ENCODE measurements at places on chromosomes 6 and 20. TPM values are rescaled to one million over a fixed set of nuclear protein-coding genes. Genes with fewer than 3 reads are reported as not detected.

CD40 gene
- total RNA-seq = 4.1 TPM

- DNase-seq = no peak
Observed at GRCh38 chr6:43940071-43940392, 170.0 kb downstream of the VEGFA start.

DNA sequence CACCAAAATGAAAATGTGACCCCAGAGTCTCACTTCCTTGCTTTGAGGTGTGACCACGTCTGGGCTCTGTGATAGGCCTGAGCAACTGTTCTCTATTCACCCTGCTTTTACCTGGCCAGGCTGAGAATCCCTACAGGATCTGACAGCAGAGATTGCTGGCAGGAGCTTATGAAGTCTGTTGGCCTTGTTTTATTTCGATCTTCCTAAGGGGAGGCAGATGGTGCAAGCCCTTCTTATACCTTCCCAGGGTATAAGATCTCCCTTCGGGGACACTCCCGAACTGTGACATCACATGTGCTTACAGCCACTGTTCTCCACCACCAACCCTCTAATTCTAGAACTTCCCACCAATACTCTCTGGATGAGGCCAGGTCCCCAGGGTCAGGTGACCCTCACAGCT, 26.8 kb downstream of the MYT1 start:
- no peak for DNase-seq

DPPA5 gene
- total RNA-seq = not detected

DNA sequence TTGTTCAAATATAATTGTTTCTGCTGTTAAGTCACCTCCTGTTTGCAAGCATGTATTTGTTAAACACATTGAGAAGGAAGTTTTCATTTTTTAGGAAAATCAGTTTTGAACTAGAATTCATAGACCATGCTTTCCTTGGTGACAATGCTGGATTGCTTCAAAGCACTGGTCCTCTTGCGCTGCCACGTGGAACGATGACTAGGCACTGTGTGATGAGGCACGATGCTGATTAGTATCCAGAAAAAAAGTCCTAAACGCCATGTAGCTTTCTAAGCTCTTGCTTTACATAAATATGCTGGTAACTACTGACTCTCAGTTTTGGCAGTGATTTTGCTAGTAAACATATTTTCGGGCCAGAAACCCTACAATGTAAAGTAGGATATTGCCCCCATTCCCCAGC, 11.1 kb upstream of the EXOC2 start:
- DNase-seq = no peak

GRCh38 chr6:13577926-13578325, 3.5 kb downstream of the SIRT5 start:
- no peak for DNase-seq

GRCh38 chr6:111984081-111984480, 69.8 kb upstream of the CCN6 start:
- no peak for DNase-seq

GRCh38 chr6:147371325-147371724, 137.2 kb upstream of the SAMD5 start:
- no peak for DNase-seq

DNA sequence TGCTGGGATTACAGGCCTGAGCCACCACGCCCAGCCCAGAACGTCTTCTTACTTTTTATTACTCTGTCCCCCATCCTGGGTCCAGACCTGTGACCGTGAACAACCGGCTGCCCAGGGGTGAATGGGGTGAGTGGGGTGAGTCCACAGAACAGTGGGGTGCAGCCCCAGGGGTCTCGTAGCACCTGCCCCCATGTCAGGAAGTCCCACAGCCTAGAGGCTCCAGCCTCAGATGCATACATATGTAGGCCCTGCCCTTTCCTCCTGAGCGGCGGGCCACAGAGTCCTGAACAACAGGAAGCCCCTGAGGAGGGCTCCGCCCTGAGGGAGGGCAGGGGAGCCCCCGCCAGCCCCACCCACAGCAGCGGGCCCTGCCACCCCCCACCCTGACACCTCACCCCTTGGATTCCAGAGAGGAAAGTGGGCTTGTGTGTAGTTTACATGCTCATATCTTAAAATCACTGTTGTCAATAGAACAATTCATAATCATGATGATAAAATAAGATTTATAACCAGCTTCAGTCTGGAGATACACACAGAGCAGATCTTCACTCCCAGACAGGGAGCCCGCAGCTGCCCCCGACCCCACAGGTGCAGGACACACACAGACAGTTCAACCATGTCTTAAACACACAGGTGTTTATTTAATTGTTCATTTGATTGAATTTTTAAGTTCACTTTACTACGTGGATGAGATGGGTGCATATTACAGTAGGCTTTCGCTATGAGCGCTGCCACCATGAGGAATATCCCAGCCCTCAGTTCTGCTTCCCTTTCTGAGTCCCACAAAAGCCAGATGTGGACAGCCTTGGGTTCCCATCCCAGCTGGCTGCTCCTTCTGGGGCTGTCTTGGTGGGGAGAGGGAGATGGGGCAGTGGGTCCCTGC, 12.4 kb upstream of the GMEB2 start:
- no peak for DNase-seq
